ENCODE measurements at places on chromosomes 12 and 14.

DNA sequence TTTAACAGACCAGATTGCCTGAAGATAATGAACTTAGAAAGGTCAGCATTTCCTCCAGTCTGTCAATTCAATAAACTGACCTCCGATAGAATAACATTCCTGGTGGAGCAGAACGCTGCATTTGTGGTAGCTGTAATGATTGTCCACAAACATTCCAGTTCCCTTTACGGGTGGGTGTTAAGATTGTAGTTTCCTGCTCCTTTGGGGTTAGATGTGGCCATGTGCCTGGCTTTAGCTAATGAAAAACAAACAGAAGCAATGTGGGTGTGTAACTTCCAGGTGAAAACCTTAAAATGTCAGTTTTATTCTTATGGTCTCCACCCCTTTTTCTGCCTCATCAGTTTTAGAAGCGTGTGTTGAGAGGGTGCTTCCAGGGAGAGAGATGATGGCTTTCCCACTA is 217.3 kb upstream of the CRY1 start:
- DNase-seq: no peak

- DNase-seq: no peak
Measured at GRCh38 chr12:118342090-118342489, 30.6 kb downstream of the TAOK3 start.

DNA sequence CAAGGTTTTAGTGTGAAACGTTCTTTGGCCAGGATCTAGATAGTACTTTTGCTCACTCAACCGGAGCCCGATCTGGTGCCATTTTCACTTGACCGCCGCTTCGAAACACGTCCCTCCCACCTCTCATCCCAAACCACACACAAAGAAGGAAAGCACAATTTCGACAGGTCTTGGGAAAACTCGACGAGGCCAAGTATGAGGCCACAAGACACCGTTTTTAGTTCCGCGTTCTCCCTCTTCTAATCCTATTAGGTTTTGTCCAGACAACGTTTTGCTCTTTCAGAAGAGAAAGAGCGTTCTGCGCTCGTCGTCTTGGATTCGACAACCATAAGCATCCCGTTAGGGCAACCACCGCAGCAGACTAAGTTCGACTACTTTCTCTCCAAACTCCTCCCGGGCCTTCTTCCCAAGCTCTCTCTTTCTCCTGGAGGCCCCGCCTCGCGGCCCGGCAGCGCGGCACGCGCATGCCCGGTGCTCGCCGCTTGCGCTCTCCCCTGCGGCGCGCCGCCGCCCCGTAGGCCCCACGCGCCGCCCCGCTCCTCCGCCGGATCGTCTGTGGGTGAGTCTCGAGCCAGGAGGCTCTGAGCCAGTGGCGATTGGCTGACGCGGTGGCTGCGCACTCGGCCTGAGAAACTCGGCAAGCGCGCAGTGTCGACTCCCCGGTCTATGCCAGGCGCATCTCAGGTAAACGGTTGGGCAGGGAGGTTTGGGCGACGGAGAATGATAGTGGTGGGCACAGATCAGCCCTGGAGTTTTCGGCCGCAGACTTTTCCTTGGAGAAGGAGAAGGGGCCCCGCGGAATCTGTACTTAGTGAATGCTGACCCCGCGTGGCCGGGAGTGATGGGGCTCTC is at the start of gene MIPOL1:
TSS of gene MIPOL1 (plus strand) at position 517 of the 852 bp plus-strand sequence. CDS start 49,952 bp downstream, outside the sequence.
- DNase-seq: no peak

- no peak for DNase-seq
Measured at GRCh38 chr12:31507966-31508365, 83.0 kb downstream of the DENND5B start.

DNA sequence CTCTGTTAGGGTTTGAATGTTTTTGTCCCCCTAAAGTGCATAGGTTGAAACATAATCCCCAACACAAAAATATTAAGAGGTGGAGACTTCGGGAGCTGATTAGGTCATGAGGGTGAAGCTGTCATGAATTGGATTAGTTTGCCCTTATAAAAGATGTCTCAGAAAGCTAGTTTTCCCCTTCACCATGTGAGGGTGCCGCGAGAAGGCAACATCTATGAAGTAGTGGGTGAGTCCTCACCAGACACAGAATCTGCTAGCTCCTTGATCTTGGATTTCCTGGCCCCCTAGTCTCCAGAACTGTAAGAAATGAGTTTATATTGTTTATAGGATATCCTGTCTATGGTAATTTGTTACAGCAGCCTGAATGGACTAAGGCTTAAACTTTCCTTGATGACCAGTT is 301.5 kb upstream of the ATP2B1 start:
- no peak for DNase-seq

DNA sequence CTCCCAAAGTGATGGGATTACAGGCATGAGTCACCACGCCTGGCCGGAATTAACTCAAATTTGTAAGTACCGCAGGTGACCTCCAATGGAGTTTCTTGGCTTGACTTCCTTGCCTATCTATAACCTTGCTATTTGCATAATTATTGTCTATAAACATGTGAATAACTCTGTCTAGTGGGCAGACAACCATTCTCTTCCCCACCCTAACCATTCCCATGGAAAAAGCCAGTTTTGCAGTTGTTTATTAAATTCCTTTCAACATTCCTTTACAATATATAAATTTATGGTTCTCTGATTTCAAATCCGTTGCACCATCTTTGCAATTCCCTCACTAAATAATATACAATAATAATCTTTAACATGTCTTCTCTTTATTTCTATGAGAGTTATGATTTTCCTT is 61.0 kb upstream of the ZDHHC17 start:
- DNase-seq: no peak

- peak; percentile 50 for DNase-seq
Measured at GRCh38 chr12:45655186-45655585, 74.3 kb upstream of the ARID2 start.

DNA sequence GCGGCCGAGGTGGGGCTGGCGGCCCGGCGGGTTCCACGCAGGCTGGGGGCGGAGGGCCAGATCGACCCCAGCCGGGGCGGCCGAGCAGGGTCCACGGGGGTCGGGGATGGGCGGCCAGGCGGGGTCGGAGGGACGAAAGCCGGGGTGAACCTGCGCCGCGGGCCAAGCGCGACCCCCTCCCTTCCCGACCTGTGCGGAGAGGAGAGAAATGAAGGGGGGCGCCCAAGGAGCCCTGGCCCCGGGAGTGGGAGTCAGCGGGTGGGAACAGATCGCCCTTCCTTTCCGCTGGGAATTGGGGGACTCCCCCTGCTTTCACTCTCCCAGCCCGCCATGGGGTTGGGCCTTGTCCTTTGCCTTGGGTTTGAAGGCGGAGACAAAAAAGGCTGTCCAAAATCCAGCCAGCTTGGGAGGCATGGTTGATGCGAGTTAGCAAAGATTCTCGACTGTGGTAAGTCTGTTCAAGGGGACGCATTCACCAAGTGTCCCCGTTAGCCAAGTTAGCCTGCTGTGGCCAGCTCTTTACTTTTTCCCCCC is 559 bp upstream of the CKAP4 start:
- peak; percentile 63 for DNase-seq

DNA sequence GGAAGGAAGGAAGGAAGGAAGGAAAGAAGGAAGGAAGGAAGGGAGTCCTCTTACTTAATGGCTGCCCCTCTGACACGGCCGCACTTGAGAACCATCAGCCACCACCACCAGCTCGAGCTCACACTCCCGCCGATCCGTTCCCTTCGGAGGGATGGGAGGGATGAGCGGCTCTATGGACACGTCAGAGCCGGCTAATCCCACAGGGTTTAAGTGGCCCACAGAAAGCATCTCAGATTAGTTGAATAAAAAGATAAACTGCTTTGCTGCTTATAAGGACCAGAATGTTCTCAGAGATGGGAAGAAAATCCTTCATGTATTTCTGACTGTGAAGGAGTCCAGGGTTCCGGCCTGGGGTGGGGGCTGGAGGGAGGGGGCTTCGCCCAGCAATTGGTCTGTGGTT is 31.1 kb downstream of the PRIMA1 start:
- DNase-seq: no peak

DNA sequence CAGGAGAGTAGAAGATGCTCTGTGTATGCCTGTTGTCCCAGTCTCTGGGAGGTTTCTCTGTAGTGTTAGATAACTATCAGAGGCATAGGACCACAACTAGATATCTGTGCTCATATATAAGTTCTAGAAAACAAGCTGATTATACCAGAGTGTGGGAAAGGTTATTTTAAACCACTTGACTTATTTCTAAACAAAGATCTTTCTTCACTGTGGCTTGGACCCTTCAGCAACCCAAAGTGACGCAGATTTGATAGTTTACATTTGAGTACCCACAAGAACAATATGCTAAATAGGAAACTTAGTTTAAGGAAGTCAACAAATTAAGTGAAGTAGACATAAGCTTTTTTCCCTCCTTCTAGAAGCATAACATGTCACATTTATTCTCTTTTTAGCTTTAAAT is 41.3 kb downstream of the RIC8B start:
- no peak for DNase-seq

DNA sequence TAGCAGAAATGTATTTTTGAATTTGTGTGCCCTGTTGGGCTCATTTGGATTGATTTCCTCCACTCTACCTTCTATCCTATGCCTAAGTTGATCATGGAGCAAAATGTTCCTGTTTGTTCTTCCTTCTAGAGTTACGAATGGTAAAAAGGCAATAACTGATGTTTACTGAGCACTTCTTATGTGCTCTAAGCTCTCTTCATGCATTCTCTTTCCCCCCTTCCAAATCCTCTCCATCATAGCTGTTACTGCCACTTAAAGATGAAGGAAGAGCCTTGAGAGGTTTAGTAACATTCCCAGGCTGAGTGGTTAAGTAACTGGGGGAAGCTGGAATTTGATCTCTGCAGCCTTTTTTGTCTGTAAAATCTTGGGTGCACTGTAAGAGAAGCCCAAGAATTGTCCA is 60.1 kb downstream of the CHST11 start:
- DNase-seq: no peak

GRCh38 chr12:87196321-87196720 is 832.9 kb downstream of the C12orf50 start:
- no peak for DNase-seq

DNA sequence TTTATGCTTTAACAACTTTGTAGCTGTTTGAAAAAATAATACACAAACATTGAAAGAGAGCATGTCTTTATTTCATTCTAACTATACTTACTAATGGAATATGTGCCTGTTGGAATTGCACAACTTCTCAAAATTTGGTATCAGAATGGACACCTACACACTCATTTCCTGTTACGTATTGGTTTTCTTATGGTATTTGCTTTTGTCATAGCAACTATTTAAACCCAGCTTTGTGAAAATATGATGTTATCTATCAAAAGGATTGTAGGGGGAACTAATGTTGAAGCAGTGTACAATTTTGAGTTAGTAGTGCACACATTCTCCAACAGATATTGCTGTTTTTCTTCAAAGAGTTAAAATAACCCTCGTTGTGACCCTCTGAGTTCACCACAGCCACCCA is 52.6 kb downstream of the RBMS2 start:
- DNase-seq: no peak

GRCh38 chr14:81285245-81285644 is 64.5 kb upstream of the GTF2A1 start:
- DNase-seq: no peak

All from NAMALWA (cell line).